ENCODE measurements at places on chromosomes 3 and 15.
A peak's percentile ranks its signal among the peaks of the same experiment; 100 is the strongest.

GRCh38 chr3:79543218-79543982 lies 224.4 kb downstream of the ROBO1 start:
- no peak for DNase-seq

DNA sequence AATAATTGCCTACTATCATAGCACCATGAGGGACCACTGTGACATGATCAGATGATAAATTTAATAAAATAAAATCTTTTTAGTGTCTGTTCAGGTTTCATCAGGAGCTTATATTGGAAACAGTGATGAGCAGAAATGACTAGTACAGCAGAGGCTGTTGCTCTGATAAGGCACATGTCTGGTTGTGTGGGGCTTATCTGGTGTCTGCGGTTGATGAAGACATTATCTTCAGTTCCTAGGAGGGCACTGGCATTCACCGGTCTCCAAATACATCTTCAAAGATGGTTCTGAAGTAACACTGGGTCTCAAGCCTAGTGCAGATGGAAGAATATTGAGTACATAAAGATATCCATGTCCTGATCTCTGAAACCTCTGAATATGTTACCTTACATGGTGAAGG lies 125.3 kb downstream of the SUCNR1 start:
- no peak for DNase-seq

DNA sequence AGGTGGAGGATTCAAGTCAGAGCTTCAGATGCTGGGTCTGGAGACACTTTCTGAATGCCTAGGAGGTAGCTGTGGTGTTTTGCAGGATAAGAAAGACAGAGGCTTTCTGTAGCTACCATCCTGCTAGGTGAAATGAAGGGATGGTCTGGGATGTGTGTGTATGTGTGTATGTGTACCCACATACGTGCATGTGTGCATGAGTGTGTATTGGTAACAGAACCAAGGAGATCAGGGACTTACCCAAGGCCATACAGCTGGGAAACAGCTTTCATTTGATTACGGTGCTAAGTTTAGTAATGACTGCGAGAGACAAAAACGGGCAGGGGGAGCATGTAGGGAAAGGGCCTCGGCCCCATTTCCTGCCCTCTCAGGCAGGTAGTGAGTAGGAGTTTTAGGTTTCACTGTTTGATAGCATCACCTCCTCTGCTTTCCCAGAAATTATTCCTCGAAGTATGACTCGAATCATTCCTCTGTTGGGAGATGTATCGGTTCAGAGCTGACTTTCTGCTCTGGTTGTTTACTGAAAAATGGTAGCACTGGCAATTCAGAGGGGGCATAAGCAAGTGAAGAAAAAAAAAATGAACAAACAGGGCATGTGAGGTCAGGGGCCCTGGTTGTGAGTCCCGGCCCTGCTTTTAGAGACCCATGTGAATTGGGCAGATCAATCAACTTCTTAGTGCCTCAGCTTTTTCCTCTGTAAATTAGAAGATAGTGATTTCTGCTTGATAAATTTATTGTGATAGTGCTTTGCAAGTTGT lies 130.7 kb downstream of the LPP start:
- no peak for DNase-seq

- no peak for DNase-seq
Measured at GRCh38 chr3:140809316-140809715, 131.5 kb downstream of the TRIM42 start.

GRCh38 chr3:42376344-42376798 lies 34.0 kb downstream of the LYZL4 start:
- DNase-seq, result peak; percentile 83

DNA sequence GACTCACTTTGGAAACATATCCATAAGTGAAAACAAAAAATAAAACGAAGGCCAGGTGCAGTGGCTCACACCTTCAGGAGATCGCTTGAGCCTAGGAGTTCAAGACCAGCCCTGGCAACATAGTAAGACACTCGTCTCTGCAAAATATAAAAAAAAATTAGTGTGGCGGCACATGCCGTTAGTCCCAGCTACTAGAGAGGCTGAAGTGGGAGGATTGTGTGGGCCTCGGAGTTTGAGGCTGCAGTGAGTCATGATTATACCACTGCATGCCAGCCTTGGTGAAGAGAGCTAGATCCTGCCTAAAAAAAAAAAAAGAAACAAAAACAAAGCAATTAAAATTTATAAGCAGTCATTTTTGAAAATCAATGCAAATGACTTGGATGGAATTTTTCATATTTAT lies 54.7 kb upstream of the NANOGP8 start:
- no peak for DNase-seq

GRCh38 chr3:124163689-124164088 lies 171.8 kb upstream of the ROPN1 start:
- no peak for DNase-seq

GRCh38 chr3:120664926-120665325 lies 17.1 kb downstream of the HGD start:
- DNase-seq, result no peak

DNA sequence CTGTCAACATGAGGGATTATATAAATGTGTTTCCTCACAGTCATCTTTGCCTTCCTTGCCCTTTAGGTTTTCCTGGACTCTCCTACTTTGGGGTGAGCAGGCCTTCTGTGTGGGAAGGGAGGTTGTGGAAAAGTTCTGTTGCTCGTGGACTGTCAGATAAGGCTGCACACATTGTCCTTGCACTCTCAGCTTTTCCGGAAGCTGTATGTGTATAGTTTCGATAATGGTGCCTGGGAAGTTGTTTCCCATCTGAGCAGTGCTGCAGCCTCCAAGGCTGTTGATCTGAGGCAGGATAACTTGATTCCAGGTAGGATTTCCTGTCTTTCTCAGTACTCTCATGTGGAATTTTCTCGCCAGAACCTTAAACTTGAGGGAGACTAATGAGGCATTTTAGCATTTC lies 297.8 kb upstream of the AZI2 start:
- DNase-seq, result no peak

DNA sequence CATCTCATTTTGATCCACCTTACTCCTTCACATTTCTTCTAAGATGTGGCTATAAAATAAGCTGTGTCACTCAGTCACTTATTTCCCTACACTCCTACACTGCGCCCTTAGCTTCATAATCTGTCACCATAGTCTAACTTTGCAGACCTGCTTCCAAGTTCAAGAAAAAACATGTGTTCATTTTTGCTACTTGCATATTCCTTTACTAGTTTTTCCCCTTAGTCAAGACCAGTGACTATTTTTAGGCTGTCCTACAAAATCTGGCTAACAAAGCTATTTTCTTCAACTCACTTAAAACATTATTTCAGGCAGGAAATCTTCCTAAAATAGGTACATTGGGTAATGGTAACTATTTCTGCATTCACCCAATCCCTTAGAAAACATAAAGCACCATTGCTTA lies 272.5 kb downstream of the TBC1D5 start:
- DNase-seq, result no peak

DNA sequence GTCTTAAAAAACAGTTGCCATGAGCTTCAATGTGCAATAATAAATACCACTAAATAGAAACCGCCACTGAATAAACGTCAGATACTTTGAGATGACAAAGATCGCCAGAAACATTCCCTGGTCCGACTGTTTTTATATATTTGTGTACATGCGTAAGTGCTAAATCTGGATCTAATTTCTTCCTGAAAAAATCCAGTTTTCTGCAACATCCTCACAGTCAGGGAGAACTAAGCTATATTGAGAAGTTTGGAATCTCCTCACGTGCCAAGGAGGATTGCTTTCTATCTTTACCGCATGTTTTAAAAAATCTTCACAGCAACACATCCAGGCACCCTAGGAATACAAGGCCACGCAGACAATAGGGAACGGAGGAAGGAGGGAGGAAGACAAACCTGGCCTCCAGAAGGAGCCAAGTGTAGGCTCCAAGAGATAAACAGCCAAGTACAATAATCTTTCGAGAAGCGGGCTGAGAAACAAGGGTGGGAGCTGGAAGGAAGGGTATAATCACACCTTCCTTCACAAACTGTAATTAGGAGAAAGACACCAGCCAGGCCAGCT lies 5.7 kb downstream of the VGLL4 start:
- DNase-seq, result no peak

DNA sequence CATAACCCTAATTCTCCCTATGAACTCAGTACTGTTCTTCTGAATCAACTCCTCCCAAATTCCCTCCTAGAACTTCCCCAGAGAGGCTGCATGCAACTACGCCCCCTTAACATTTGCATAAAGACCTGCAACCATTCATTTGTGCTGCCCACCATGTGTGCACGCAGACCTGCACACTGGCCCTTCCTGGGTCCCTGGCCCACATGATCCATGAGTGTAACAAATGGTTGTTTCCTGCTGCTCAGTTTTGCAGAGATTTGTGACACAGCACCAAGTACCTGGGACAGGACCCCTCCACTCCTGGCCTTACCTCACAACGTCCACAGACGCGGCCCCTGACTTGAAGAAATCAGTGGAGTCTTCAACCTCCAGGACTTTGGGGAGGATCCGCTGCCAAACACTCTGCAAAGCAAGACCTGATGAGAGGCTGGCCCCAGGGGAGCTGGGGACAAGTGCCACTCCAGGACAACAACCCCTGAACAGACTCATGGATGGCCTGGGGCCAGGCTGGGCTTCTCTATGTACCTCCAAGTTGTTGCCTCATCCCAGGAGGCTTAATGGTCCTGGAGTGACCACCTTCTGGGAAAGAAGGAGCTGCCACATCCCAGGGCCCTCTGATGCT lies 33.8 kb downstream of the ALDH1L1 start:
- DNase-seq, result no peak

- DNase-seq, result no peak
Measured at GRCh38 chr3:157819270-157820156, 286.7 kb downstream of the SHOX2 start.

GRCh38 chr3:138062626-138063025 lies 52.7 kb downstream of the CLDN18 start:
- no peak for DNase-seq

GRCh38 chr3:71931922-71932321 lies 147.0 kb upstream of the PROK2 start:
- DNase-seq, result no peak

GRCh38 chr15:74982183-74982582 lies 13.2 kb upstream of the SCAMP5 start:
- DNase-seq, result no peak

DNA sequence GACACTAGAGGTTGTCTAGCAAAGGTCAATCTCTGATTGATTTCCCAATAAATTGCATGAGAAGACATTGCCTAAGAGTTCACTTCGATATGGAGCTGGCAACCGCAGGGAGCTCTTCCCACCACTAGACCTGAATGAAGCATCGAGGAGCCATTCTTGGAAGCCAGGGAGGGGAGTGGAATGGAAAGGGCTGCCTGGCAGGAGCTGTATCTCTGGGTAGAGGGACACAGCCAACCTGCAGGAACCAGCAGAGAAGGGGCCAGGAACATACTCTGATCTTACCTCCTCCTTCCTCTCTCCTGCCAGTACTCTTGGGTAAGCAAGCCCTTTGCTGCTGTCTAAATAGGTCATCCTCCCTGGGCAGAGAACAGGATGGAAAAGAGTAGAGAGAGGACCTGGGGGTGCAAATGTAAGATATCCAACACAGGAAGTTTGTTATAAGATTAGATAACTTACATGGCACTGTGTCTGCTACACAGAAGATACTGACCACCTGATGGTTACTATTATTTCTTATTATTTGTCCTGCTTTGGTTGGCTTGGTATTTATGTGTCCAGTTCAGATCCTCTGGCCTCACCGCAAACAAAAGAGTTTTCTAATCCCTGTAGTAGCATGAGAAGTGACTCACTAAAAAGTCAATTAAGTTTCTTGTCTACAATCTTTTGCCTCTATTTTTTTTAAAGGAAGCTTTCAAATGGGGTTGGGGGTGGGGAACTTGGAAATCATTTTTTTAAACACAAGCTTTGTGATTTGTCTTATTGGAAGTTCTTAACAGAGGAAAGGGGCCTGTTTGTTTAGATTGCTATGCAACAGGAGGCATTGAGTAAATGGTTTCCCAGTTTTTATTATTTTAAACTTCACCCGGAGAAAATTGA lies 156.7 kb upstream of the TSC22D2 start:
- no peak for DNase-seq

- no peak for DNase-seq
Measured at GRCh38 chr3:127590282-127590592, 296 bp downstream of the TPRA1 start.

DNA sequence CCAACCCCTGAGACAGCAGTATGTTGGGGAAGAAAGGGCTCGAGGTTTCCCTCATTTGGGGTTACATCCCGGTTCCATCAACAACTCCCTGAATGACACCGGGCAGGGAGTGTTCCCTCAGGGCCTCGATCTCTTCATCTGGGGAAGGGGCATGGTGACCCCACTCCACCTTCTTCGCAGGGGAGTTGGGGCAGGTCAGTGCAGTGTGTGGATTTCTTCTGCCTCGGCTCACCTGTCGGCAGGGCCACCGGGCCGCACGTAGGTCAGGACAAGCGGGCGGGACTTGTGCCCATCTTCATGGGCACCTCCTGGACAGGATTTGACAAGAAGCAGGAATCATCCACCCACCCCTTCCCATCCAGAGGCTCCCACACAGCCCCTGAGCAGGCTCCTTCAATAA lies 17.4 kb downstream of the GRIP2 start:
- DNase-seq, result no peak

DNA sequence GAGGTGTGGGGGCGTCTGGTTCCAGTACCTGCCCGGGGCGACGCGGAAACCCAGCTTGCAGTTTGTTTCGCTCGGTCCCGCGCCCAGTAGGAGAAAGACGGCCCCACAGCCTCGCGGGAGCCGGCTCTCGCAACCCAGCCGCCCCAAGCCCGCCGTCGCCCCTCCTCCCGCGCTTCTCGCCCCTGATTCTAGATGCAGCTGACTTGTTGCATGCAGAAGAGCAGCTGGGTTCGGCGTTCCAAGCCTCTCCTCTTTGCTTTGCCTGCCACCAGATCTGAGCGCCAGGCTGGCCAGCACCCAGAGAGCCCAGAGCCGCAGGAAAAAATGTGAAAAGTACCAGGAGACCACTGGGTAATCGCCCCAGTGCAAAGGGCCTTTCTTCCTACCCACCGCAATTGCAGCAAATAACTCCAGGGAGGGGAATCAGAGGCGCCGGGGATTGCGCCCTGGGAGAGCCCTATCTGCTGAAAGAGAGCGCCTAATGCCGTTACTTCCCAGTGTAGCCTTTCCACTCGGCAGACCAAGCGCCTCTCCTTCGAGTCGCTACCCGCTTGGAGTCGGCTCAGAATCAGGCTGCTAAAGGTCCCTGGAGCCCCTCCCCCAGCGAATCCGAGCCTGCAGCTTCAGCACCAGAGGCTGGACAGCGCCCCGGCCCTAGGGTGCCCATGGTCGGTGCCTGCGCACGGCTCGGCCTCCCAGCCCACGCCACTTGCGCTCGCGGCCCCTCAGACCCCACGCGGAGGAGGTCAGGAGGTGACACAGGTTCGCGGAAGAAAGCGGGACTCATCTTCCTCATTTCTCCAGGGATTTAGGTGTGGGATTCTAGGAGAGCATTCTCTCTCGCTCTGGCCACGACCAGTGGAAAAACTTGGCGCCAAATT lies 15.7 kb upstream of the AEN start:
- no peak for DNase-seq
